ENCODE measurements at places on chromosomes 5 and 9.

- no peak for DNase-seq
Observed at GRCh38 chr5:149147676-149148075, 6.4 kb downstream of the ABLIM3 start.

DNA sequence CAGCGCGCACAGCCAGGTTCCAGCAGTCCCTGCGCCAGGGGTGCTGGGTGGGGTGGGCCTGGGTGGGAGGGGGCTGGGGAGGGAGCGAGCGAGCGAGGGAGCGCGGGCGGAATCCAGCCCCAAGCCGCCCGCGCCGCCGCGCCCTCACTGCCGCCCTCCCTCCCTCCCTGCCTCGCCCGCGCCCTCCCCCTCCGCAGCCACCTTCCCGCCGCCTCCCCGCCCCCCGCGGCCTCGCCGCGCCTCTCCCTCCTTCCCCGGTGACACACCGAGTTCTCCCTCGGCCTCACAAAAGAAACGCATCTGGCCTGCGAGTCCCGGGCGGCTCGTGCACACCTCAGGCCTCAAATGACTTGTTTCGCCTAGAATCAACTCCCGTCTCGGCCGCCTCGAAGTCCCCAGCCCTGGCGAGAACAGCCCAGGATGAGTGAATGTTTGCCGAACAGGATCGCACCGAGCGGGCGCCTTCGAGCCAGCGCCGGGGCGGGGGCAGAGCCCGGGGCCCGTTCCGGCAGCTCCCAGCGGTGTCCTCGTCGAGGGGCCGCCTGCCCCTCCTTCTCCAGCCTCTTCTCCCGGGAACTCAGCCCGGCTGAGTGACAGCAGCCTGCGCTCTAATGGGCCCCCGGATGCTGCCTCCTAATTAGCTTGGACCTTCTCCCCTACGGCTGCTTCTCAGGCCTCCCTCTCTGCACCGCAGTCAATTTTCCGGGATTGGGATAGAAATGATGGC is 371 bp upstream of the PITX1 start:
- no peak for DNase-seq

GRCh38 chr9:124458441-124458840 is 8.2 kb downstream of the ADGRD2 start:
- DNase-seq, result no peak

DNA sequence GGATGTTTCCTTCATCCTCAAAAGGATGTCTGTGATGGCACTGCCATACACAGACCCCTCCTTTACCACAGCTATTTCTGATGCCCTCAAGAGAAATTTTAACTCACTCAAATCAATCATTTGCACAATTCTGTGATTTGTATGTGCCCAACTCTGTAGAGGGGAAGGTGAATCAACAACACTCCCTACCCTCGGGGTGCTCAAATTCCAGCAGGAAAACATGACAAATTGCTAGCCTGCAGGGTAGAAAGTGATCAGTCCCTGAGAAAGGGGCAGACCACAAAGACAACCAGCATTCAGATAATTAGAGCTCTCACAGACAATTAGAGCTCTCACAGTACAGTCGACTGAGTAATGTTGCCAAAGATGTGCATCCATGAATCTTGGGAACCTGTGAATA is 45.3 kb upstream of the FOXE1 start:
- DNase-seq, result no peak

DNA sequence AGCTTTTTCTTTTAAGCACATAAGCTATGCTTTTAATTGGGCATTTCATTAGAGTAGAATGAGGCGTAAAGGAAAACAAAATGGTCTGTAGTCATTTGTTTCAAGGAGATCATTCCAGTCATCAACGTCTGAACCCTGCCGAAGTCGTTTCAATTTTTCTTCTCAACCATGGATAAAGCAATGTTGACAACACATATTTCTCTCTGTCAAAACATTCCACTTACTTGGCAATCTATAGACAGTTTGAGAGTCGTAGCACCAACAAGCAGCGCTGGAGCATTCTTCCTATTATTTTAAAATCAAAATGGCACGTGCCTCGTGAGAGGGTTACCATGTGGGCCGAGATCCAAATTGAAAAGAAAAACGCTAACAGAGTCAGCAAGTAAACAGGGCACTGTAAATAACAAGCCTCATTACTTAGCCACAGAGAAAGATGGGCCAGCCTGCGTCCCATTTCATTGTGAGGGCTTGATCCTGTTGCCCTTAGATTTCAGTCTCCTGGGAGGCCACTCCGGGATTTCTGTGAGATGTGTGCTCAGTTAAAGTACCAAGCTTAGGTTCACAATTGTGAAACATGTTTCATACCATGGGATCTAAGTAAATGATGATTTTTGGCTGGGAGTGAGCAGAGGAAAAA is 422.9 kb downstream of the DTWD2 start:
- DNase-seq, result no peak

GRCh38 chr9:90064971-90065370 is 460.2 kb downstream of the GADD45G start:
- no peak for DNase-seq

DNA sequence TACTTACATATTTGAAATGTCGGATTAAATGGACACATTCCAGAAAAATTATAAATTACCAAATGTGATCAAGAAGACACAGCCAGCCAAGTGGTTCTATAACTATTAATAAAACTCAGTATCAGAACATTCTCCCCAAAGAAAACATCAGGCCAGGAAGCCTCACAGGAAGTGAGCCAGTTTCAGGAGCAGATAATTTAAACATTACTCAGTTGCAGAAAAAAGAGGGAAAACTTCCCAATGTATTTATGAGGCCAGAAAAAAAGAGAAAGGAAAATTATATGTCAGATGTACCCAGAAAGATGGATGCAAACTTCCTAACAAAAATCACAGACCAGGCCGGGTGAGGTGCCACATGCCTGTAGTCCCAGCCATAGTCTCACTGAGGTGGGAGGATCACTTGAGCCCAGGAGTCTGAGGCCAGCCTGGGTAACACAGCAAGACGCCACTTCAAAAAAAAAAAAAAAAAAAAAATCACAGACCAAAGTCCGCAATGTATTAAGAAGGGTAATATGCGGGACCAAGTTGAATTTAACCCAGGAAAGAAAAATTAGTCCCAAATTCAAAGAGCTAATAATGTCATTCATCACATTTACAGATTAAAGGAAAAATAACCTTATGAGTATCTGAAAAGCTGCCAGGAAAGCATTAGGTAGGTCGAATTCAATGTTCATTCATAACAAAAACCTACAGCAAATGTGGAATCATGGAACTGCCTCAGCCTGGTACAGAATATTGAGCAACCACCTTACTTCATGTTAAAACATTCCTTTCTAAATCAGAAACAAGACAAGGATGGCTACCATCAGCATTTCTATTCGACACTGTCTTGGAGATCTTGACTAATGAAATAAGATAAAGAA is 37.2 kb upstream of the NRARP start:
- DNase-seq, result no peak

DNA sequence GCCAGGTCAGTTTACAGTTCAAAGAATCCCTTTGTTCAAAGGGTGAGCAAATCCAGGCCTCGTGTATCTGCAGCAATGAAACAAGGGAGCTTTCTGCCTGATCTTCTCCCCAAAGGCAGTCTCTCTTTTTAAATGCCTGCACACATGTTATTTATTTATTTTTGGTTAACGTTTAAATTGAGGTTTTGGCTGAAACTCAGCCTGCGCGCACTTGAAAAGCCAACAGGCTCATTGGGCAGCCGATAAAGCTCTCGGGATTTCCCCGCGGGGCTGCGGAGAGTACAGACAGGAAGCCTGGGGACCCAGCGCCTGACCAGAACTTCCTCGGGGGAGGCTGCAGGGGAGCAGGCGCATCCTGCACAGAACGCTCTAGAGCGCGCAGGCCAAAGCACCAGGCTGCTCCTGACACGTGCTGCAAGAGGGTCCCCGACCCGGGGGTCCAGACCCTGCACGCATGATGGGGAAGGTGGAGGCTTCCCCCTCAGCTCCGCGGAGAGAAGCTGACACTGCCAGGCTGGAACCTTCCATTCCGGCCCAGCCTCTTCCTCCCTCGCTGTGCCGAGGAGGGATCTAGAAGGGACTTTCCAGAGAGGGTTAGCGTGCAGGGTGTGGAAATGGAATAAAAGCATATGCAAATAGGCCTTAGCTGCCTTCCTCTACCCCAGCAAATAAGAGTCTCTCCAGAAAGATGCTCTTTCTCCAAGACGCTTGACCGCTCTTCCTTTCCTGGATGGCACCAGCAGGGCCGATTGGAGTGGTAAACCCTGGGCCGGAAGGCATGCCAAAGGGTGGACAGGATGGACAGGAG is 46.1 kb downstream of the PTTG1 start:
- no peak for DNase-seq

DNA sequence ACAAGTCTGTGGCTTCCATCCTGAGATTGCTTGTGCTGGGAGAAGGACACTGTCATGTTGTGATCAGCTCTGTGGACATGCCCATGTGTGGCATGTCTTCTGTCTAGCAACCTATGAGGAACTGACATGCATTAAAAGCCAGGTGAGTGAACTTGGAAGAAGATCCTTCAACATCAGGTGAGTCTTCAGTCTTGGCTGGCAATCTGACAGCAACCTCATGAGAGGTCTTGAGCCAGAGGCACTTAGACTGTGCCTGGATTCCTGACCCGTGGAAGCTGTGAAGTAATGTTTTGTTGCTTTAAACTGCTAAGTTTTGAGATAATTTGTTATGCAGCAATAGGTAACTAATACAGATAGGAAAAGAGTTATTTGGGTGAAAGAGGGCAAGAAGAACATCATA is 6.8 kb upstream of the TCERG1 start:
- DNase-seq, result no peak

DNA sequence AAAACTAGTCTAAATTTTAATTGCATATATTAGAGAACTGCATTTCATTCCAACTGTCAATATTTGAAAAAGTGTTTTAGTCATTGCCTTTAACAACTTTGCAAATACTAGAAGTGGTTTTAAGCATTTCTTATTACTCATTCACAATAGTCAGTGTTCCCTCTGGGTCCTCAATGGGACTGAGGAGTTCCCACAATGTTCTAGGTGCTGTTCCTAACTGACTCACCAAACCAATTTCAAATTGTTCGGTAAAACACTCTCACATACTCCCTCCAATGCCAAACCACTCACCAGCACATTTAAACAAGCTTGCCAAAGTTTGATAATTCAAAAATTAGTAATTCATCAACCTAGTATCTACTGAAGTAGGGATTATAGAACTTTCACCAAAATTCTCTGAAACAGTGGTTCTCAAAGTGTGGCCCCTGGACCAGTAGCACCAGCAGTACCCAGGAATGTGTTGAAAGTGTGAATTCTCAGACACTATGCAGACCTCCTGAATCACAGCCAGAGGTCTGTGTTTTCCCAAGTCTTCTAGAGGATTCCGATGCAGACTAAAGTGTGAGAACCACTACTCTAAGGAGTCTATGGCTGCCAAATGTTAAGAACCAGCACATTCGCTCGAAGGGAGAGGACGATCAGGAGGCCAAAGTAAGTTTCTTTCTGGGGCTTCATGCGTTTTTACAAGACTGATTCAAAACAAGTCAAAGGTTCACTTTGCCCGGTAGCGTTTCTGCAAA is 72.8 kb downstream of the APBA1 start:
- DNase-seq, result no peak

DNA sequence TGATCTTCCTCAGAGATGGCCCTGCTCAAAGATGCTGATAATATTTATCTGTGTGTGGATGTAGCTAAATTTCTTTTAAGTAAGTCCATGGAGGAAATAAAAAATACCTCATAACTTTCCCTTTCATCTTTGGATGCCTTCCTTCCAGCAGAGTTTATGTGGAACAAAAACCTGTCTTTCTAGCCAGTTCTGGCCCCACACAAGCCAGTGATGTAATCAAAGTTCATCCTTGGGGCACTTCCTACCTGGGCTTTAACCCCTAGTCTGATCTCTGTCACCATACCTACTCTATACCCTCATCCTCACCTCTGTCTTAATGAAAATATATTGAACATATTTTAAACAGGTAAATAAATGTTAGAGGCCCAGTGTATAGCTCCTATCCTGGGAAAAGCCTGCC is 39.8 kb upstream of the RASGRF2 start:
- no peak for DNase-seq

DNA sequence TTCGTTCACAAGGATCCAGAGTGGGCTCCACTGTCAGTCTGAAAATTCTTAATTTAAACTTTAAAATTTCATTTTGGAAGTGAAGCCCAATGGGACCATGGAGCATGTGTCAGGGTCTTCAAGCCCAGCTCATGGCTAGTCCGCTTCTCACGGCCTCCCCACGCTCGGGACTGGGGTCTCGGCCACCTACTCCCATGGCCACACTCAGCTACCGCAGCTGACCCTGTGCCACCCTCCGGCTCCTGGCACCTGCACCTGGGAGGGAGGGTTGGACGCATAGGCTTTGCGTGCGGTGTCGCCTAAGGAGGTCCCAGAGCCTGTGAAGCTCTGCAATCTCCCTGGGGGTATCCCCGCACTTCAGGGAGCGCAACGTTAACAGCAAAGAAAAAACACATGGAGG is 175.7 kb upstream of the PRLR start:
- DNase-seq, result no peak

GRCh38 chr9:134534661-134535080 is 106.9 kb upstream of the COL5A1 start:
- DNase-seq, result no peak

DNA sequence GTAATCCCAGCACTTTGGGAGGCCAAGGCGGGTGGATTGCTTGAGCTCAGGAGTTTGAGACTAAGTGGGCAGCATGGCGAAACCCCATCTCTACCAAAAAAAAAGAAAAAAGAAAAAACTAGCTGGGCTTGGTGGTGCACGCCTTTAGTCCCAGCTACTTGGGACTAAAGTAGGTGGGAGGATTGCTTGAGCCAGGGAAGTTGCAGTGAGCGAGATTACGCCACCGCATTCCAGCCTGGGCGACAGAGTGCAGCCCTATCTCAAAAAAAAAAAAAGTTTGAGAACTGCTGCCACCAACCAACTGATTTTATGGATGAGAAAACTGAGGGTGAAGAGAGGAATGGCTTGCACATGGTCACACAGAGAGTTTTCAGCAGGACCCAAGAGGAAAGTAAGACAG is 175.1 kb downstream of the DOCK8 start:
- no peak for DNase-seq

DNA sequence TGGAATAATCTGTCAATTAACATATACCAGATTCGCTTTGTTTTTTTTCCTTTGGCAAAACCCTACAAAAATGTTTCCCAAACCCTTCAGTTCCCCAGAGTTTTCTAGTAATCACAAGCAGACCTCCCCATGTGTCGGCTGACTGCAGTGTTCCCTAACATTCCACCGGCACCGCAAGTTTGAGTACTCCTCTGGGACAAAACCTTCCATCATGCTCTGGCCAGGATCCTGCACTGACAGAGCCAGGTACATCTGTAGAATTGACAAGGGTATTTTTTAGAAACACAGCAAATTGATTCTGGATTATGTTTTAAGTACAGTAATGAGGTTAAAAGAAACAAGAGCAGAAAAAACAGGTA is 174.7 kb downstream of the GAS1 start:
- DNase-seq, result no peak

- no peak for DNase-seq
Observed at GRCh38 chr9:124283228-124283814, 25.6 kb downstream of the NEK6 start.

GRCh38 chr9:132982458-132982857 is 4.0 kb downstream of the GFI1B start:
- DNase-seq, result no peak

- no peak for DNase-seq
Observed at GRCh38 chr5:7759257-7759871, 91.6 kb downstream of the CFAP90 start.

Data from progenitor cell of endocrine pancreas (in vitro differentiated cells).